SHP77 (cell line): ENCODE measurements at places on chromosomes 7 and 10.

DNA sequence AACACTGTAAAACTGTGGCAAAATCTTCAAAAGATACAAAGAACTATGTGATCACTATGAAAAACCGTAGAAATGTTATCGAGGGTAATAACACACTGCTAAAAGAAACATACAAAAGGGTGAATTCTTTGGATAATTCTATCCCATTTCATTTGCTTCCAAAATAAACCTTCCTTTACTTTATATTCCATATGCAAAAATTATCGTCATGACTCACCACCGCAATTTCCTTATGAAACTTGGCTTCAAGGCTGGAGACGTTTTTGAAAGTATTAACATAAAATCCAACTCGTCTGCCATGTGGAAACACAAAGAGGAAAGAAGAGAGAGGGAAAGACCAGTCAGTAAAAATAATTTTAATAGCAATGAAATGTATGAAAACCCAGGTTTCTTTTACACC is 165.2 kb downstream of the AMPH start:
- DNase-seq, result no peak

GRCh38 chr7:130896898-130897514 is 163.0 kb upstream of the KLF14 start:
- peak; percentile 59 for DNase-seq

DNA sequence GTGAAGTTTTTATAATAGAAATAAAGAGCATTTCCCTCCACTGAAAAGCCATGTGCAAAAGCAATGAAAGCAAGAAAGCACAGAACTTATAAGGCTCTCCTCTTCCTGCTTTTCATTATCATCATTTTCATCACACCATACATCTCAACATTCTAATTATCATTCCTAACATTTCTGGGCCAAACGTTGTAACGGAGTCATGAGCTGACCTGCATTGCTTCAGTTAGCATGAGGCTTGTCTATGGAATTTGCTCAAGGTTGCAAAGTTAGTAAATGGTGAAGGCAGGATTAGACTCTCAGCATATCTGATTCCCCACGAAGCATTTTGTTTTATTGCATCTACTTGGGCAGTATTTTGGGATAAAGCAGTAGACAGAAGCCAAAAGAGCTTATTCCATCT is 11.4 kb downstream of the SCIN start:
- DNase-seq, result no peak

- no peak for DNase-seq
Measured at GRCh38 chr10:5590816-5591215, 66.1 kb downstream of the CALML3 start.

GRCh38 chr7:138661069-138661635 is 40.0 kb downstream of the SVOPL start:
- DNase-seq, result no peak

GRCh38 chr10:14247377-14248116 is 83.2 kb downstream of the FRMD4A start:
- no peak for DNase-seq

DNA sequence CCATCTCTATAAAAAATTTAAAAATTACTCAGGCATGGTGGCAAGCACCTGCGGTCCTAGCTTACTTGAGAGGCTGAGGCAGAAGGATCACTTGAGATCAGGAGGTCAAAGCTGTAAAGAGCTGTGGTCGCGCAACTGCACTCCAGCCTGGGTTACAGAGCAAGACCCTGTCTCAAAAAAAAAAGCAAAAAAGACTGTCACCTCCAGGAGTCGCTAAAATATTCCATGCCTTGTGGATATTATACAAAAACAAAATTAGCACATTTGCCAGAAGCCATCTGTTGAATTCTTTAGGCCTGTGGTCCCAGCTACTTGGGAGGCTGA is 87.0 kb upstream of the SDK1 start:
- DNase-seq, result no peak

GRCh38 chr7:74658178-74659004 is 873 bp downstream of the GTF2I start:
- DNase-seq, result peak; percentile 90

DNA sequence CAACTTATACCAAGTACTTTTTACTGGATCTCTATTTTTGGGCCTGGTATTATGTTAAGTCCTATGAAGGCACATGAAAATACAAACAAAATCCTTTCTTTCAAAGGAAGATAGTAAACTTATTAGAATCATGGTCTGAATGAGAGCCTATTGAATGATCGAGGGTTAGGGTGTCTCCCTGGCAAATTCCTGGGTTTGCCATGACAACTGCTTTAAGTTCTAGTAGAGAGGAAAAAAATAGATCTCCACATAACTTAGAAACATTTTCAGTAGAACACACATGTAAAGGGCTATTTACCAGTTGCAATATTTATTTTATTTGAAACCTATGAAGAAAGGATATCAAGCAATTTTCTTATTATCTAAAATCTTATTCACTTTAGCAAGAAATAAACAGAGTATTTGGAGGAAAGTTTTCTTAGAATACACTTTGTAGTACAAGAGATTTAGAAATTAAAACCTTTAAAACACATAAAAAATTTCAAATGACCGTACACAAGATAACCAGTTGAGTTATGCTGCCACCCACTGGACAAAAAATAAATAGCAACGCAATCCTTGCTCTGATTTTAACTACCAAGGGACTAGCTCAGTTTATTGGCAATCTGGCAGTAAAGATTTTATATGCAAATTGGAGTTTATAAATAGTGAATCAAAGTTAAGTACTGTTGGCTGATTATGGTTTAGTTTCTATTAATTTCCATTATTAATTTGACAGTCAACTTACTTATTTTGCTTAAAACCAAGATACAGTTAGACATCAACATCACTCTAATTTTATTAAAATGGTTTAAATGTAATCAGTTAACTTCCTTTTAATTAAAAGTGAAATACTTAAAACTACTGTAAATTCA is 33.9 kb downstream of the CACUL1 start:
- peak; percentile 18 for DNase-seq

DNA sequence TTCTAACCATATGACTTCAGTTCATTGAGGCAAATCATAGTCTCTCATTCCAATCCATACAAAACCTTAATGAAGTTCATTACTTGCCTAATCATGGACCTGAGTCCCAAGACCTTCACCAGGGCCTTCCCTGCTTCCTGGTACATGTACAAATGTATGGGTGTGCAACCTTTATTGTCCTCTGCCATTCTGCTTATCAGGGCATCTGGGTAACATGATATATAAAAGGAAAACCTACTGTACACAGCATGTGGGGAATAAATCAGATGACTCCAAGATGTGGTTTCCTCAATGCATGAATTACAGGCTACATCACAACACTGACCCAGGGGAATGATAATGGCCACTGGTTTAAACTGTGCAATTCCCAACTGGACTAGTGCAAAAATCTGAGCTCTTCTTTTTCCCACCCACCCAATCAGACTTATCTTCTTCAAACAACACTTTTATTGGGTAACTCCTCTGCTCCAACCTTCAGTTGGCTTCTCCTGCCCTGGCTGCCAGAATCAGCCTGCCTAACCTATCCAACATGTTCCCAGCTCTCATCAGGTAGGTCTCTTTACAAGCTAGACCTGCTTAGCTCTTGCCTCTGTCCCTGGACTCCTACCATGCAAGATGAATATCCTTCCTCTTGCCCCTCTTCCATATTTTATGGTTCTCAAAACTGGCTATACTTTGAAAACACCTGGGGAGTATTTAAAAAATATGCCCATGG is 11.4 kb downstream of the GOT1 start:
- DNase-seq, result no peak

- no peak for DNase-seq
Measured at GRCh38 chr10:88546497-88546896, 36.6 kb downstream of the RNLS start.

DNA sequence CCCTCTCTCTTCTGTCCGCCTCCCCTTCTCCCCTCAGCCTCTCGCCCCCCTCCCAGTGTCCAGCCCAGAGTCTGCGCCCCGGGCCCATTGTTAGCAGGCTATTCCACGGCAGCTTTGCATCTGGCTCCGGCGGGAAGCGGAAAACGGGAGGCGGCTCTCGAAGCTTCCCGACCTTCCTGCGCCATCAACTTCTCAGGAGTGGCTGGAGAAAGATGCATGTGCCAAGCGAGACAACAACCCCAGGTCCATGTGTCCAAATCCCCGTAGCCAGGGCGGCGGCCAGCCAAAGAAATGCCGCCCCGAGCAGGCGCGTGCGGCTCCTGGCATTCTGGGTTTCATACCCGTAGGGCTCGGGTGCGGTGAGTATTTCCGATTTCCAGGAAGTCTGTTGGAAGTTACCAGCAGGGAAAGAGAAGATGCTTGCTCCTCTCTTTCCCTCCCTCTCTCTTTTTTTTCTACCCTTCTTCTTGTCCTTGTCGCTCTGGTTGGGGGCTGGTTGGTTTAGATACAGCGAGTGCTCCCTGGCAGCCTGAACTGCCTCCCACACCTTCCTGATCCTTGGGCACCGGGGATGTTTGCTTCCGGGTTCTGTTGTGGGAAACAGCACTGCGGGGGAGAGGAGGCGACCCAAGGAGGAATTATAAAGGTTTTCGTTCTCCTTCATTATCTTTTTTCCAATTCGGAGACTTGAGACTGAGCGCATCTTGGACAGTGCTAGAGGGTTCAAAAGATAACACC is 1.2 kb upstream of the HOXA2 start:
- no peak for DNase-seq

DNA sequence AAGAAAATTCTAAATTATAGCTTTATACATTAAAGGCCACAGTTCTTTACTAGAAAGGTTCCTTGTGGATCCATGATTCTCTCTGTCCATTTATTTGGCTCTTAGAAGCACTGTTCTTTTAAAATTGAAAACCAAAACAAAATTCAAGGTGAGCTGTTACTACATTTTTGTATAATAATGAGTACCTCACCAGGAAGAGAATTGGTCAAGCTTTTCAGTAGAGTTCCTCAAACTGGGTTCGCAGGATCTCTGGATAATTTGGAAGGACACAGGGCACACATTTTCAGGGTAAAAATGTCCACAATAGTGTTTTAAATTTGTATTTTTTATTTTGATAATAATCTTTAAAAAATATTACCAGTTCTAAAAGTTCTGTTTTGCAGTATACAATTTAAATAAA is 93.0 kb downstream of the PPP1R3A start:
- DNase-seq, result no peak

DNA sequence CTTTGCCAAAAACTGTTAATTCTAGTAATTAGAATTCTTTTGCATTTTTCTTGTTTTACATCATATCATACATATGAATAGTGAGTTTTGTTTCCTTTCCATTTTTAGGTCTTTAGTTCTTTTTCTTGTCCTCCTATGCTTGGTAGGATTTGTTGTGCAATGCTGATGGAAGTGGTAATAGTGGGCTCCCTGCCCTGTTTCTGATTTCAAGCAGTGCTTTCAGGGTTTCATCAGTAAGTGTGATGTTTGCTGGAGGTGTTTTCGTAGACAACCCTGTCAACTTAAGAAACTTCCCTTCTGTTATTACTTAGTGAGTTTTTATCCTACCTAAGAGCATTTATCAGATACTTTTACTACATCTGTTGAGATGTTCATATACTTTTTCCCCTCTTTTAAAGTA is 50.5 kb downstream of the CSGALNACT2 start:
- no peak for DNase-seq

- no peak for DNase-seq
Measured at GRCh38 chr10:16493884-16494536, 27.7 kb downstream of the C1QL3 start.

DNA sequence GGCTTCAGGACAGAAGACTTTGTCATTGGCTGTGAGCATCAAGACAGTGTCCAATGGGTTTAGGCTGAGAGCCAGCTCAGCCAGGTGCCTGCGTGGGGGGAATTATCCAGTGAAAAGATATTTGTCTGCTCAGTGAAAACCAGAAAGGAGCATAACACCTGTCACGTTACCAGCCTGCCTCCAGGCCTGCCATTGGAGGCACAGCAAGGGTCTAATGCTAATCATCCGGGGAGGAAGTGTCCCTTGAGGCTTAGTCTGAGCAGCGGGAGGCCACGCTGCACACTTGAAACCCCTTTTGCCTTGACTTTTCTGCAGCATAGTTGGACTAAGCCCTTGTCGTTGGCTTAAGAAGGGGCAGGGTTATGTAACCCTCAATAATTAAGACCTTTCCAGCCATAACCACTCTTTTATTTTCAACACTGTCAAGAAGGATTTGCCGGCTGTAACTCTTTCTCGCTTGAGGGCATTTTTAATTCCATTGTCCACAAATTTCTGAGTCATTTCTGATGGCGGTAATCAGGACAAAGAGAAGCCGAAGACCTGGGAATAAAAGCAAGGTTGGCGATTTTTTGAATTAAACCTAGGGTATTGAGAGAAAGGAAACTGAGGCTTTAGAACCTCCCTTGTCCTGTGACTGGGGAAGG is 639.6 kb upstream of the FOXK1 start:
- peak; percentile 8 for DNase-seq

DNA sequence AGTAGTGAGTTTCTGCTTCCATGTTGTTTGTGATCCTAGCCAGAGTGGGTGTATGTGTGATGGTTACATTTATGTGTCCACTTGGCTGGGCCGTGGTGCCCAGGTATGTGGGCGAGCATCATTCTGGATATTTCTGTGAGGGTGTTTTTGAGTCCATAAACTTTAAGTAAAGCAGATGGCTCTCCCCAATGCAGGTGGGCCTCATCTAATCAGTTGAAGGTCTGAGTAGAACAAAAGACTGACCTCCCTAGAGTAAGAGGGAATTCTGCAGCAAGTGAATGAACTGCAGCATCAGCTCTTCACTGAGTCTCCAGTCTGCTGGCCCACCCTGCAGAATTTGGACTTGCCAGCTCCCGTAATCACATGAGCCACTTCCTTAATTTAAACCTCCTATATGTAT is 571.9 kb downstream of the ACTR3B start:
- DNase-seq, result no peak

- no peak for DNase-seq
Measured at GRCh38 chr7:150351587-150352194, 10.3 kb upstream of the RARRES2 start.

- DNase-seq, result no peak
Measured at GRCh38 chr10:9900751-9901150, 1116.9 kb upstream of the CELF2 start.

- no peak for DNase-seq
Measured at GRCh38 chr10:107427016-107427415, 262.5 kb upstream of the SORCS1 start.

DNA sequence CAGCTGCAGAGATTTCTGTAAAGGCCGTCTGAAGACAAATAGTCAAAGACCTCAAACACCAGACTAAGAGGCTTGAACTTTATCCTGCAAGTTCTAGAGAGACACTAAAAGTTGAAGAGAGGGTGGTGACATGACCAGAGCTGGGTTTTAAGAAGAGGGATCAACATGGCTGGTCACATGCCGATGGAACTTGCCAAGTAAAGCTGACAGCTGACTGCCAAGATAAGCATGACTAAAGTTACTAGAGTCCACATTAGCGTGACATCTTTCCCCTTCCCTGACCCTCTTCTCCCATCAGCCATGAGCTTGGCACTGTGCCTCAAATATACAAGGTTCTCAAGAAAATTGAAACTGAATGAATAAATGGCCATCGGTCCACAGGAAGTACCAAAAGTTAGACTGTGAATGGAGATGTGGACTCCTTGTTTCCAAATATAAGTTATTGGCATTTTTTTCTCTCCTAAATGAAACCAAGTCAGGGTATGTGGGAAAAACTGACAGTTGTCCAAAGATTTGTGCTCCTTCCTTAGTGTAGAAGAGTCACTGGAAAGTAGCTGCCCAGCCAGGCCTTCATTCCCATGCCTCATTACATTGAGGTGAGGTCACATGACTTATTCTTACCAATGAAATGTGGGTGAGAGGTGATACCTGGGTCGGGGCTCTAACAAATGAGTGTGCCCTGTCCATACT is 24.5 kb downstream of the XPNPEP1 start:
- DNase-seq, result no peak
